ENCODE measurements at places on chromosomes 12 and 14.

DNA sequence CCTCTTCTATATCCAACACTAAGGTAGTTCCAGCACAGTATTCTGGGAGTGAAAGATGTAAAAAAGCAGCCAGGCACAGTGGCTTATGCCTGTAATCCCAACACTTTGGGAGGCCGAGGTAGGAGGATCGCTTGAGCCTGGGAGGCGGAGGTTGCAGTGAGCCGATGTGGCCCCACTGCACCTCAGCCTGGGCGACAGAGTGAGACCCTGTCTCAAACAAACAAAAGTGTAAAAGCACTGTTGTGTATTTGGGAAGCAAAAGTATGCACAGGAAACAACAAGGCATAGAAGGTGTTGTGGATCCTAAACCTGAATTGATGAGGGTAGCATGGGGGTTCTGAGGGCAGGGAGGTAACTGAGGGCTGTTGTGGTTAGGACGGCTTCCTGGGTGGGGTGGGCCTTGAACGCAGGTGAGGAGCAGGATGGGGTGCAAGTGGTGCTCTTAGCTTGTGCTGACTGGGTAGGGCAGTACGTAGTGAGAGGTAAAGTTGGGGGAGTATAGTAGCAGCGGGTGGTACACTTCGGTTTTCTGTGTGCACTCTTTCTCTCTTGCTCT is 64.2 kb downstream of the RASSF3 start:
- DNase-seq = no peak

- peak; percentile 53 for DNase-seq
Measured at GRCh38 chr14:55071870-55072640, 20.6 kb downstream of the MAPK1IP1L start.

DNA sequence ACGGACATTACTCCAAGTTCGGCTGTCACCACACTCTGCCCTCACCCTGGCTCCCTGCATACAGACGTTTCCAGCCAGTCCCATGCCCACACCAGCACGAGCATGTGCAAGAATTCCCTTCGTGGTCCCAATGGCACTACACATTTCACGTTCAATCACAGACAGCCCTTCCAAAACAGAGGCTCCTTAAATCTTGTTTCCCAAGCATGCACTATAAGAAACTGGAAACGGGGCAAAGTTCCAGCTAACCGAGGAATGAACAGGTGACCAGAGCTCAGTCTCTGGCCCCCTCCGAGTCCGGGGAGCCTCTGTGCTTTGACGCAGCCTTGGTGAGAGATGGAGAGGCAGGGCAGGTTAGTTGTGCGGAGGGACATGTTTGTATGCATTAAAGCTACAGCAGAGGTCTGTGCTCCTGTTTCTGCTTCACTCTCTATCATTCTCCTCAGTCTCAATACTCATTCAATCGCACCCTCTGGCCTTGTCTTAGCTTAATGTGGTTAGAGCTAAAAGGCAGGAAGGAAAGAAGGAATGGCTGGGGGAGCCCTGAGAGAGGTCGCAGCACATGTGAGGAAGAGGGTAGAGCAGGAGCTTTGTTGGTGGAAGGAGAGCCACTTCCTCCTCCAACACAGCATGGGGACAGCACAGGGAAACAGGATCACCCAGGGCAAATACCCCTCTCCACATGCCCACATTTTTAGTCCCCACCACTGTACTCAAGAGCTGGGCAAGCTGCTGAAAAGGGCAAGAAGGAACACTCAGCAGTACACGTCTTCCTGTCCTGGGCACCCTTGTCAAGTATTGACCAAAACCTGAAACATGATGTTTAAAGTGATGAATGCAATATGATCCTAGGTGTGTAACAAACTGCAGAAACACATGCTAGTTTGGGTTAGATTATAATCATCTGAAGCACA is 12.2 kb upstream of the SELPLG start:
- no peak for DNase-seq

- DNase-seq = no peak
Measured at GRCh38 chr12:49327368-49327767, 4.3 kb downstream of the TROAP start.

DNA sequence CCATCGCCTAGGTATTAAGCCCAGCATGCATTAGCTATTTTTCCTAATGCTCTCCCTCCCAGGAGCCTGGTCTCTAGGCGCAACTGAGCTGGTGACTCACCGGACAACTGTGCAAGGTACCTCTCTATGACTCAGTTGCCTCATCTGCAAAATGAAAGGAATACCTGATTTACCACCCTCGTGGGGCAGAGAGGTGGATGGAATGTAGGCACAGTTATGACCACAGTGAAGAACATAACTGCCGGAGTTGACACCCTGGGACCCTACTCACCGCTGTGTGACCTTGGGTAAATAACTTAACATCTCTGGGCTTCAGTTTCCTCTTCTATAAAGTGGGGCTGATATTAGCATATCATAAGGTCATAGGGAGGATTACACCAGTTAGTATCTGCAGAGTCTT is 22.6 kb downstream of the BCL11B start:
- DNase-seq = no peak

GRCh38 chr14:34465069-34465859 is 3.2 kb upstream of the SPTSSA start:
- no peak for DNase-seq

GRCh38 chr12:121167232-121167820 is 34.6 kb downstream of the P2RX7 start:
- DNase-seq = no peak

GRCh38 chr12:76247026-76247646 is 101.1 kb downstream of the BBS10 start:
- DNase-seq = no peak

GRCh38 chr14:65377576-65377975 is 35.0 kb upstream of the FUT8 start:
- no peak for DNase-seq

GRCh38 chr12:39375206-39375808 is 67.6 kb downstream of the KIF21A start:
- no peak for DNase-seq

- no peak for DNase-seq
Measured at GRCh38 chr12:92292016-92292415, 146.4 kb upstream of the BTG1 start.

- DNase-seq = no peak
Measured at GRCh38 chr14:37862263-37862662, 266.8 kb downstream of the TTC6 start.

DNA sequence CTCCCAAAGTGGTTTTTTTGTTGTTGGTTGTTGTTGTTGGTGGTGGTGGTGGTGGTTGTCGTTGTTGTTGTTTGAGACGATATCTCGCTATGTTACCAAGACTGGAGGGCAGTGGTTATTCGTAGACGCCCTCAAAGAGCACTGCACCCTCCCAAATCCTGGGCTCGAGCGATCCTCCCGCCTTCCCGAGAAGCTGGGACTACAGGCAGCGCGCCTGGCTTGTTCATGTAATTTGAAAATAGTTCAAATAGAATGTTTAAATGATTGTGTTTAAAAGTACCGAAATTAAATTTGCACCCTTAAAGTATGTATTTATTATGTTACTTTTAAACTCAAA is 439 bp upstream of the ANAPC5 start:
- DNase-seq = no peak

DNA sequence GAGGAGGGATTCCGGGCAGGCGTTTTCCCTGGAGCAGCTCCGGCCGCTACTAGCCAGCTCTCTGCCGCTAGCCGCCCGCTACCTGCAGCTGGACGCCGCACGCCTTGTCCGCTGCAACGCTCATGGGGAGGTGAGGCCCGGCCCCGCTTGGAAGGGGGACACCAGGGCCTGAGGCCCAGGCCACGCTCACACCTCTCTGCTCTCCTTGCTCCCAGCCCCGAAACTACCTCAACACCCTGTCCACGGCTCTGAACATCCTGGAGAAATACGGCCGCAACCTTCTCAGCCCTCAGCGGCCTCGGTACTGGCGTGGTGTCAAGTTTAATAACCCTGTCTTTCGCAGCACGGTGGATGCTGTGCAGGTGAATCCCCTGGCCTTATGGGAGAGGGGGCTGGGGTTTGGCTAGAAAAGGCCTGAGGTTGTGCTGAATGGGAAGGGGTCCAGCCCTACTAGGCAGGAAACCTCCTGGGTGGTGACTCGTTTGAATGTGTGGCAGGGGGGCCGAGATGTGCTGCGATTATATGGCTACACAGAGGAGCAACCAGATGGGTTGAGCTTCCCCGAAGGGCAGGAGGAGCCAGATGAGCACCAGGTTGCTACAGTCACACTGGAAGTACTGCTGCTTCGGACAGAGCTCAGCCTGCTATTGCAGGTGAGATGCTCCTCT is 597 bp downstream of the RNF31 start:
- no peak for DNase-seq

GRCh38 chr12:57381693-57382220 is 49.1 kb downstream of the R3HDM2 start:
- DNase-seq = no peak
